ENCODE measurements at places on chromosomes 3 and 15.

- DNase-seq: no peak
These were observed 178.8 kb downstream of the POTEB3 start for GRCh38 chr15:21261396-21261964.

DNA sequence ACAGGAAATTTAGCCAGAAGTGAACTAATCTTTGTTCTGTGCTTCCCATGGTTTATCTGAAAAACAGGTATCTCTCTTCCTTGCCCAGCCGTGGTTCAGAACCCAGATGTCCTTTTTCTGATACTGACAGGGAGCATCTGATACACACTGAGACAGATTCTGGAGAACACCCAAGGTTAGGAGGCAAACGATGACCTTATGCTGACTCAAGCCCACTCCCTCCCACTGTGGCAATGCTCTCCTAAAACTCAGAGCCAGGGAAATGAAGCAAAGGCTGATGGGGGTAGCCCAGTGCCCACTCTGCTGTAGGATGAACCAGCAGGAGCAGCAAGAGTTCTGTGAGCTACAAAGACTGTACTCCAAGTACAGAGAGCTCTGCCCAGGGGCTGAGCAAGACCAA is 225.1 kb downstream of the NTRK3 start:
- no peak for DNase-seq

- no peak for DNase-seq
These were observed 11.0 kb downstream of the ISL2 start for GRCh38 chr15:76347482-76348055.

DNA sequence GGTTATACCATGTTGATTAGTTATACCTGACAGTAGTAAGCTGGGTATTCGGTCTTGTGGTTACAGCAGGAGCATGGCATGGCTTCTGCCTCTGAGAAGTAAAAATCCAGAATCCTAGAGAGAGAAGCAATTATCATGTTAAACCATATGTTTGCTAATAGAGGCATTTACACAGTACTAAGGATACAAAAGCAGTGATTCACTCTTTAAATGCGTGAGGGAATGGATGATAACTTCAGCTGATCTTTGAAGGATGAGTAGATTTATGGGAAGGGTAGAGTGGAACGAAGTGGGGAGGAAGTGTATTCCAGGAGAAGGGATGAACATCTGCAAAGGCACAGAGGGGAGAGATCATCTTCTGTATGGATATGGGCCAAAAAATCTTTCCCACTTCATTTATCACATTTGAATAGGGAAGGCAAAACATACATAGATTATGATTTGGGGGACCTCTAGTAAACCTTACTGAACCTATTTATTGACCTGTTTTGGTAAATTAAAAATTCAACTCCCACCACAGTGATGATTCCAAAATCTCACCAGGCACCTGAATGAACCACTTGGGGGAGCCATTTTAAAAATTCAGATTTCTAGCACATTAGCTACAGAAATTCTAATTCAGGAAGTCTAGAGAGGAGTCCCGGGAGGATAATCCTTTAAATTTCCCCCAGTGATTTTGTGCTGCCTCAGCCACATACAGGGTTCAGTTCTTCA is 35.1 kb downstream of the IGSF10 start:
- no peak for DNase-seq

GRCh38 chr3:97979610-97980009 is 7.4 kb upstream of the RIOX2 start:
- DNase-seq: no peak

GRCh38 chr3:54900838-54901591 is 26.8 kb downstream of the LRTM1 start:
- DNase-seq: no peak

DNA sequence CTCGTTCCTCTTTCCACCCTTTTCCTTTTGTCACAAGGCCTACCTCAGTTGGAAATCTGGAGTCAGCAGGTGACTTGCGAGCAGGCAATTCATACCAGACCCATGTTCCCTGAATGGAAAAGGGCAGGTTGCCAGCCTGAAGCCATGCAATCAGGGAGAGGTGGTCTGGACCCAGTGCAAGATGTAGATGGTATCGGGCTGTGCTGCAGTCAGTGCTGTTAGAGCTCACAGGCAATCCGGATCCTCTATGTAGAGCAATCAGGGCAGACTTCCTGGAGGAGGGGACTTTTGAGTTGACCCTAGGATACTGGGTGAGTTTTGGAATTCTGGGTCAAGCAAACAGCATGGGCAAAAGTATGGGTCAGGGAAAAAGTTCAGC is 18.9 kb downstream of the LOXL1 start:
- DNase-seq: no peak

DNA sequence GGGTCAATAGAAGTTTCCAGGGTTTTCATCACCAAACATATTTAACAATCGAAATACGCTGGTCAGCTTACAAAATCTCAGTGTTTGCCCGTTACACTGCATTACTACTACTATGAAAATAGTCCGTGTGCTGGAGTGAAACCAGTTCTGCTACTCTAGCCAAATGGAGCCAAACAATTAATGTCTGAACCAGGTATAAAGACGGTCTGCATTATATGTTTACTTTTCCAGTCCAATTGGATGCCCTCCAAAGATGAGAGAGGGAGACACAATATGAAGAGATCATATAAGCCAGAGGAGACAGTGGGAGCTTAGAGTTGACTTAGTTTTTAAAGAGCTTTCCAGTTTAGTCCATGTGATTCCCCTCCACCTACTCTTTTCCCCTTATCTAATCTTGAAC is 6.3 kb upstream of the DUT start:
- no peak for DNase-seq

DNA sequence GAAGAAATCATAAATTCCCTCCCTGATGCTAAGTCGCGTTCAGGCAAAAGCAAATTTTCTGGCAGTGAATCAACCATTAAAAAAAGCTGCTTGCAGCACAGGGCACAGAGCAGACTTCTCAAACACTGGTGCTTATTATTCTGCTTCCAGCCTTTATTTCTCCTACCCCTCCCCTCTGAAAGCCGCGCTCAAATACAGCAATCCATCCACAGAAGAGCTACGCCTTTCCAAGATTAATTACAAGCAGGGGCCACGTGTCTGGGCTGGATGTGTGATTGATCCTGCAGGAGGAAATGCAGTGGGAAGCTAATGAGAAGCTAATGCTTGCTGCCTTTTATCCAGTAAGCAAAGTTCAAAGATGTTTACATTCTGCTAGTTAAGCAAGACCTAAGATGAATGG is 134.9 kb upstream of the TOPAZ1 start:
- no peak for DNase-seq

- no peak for DNase-seq
These were observed 41.9 kb downstream of the NIPA2 start for GRCh38 chr15:22880068-22880980.

- no peak for DNase-seq
These were observed 189.8 kb downstream of the RYR3 start for GRCh38 chr15:33500432-33501195.

DNA sequence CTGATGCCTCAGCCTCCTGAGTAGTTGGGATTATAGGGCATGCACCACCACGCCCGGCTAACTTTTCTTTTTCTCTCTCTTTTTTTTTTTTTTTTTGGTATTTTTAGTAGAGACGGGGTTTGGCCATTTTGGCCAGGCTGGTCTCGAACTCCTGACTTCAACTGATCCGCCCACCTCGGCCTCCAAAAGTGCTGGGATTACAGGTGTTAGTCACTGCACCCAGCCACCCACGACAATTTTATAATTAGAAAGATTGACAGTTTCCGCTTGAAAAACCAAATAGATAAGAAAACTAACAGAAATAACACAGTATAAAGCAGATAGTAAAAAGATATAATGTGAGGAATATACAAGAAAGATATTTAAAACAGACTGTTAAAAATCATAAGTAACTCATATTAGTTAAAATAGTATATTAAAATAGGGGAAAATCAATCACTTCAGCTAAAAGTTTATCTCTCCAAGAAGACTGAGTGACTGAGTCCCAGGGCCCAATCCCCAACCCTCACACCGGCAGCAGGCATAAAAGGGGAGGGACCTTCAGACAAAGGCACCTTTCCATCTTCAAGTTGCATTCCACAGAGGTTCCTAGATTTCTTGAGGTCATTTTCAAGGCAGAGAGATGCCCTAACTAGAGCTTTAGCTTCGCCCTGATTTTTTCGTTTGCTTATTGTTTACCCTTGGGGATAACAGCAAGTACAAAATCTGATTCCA is 1.4 kb upstream of the WHAMM start:
- DNase-seq: no peak

DNA sequence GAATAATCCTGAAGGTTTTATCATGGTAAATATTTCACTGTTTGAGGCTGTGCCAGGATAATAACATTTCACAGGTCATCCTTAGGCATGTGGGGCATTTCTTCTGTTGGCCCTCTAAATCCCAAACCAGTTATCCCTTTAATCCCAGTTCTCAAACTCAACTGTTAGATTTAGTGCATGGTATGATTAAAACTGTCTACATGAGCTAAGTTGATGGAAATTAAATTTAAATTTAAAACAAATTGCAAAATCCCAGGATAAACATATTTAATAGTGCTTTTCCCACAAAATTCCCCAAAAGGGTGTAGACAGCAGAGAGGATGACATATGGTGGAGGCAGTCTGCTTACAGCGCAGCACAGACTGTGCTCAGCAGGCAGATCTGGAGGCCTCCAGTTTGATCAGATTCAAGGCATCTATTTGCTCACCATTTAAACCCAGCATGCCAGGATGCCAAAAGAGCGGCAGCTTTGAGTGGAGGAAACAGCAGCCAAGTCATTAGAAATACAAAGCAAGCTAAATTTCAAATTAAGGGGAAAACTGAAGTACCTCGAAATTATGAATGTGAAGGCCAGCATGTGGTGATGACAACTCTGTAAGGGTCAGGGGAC is 325.8 kb downstream of the KCNH8 start:
- no peak for DNase-seq

GRCh38 chr3:171586274-171586673 is 126.1 kb upstream of the TNIK start:
- DNase-seq: no peak

DNA sequence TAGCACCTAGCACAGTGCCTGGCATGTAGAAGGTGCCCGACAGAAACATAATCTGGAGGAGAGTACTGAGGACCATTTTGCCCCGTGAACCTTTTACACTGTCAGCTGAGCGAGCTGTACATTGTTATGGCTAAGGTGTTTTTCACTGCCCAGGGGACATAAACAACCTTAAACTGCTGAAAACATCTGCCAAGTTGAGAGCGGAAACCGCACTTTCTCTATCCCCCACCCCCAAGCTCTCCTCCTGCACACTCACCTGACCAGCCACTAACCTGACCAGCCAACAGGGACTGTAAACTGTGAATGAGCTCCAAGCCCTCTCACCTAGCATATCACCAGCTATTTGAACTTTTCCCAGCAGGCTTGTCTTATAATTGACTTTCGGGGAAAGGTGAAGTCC is 17.6 kb downstream of the RAB43 start:
- no peak for DNase-seq

GRCh38 chr15:39852250-39852649 is 67.8 kb downstream of the GPR176 start:
- peak; percentile 77 for DNase-seq

DNA sequence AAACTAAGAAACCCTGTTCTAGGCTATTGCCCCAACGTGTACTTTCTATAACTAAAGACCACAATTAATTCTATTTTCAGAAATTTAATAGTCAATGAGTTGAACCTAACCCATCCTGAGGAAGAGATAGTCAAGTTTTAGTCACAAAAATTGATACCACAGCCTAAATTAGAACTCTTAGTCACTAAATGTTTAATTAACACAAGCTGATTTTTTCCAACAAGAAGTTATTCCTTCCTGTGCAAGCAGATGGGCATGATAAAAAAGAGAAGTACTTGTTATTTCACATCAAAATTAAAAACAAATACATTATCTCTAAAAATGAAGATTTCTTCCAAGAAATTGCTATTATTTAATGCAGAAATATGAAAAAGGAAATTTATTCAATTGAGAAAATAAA is 38.4 kb upstream of the TERB2 start:
- no peak for DNase-seq

DNA sequence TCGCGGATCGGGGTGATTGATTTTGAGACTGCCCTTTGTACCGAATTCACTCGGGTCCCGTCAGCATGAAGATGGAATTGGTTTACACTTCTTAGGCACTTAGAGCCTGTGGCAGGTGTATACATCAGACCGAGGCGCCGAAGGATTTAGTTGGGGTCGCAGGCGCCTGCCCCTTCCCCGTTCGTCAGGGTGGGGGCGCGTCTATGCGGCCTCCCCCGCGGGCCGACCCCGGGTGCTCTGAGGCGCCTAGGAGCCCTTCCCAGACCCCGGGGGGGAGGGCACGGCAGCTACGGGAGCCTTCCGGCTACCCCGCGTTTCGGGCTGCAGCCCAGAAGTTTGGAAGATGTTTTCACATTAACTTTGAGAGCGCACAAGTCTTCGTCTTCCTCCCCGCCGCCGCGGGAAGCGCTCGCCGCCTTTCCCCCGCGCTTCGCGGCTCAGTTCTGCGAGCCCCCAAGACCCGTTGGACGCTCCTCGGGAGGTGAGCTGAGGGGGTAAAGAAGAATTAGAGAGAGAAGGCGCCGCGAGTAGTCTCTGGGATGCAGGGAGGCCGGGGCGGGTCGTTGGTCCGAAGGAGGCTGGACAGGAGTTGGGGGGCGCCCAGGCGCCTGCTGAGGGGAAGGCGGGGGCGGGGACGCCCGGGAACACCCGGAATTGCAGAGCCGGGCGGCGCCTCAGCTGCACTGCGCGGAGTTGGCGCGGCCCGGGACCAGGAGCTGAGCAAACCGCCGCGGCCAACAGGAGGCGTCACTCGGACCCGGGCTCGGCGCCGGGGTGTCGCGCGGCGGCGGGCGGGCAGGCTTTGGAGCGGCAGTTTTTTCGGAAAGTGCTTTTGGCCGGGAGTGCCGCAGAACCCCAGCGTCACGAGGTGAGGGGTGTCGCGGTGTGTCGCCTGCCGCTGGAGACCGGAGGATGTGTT is 780 bp downstream of the TIPARP start:
- DNase-seq: no peak

DNA sequence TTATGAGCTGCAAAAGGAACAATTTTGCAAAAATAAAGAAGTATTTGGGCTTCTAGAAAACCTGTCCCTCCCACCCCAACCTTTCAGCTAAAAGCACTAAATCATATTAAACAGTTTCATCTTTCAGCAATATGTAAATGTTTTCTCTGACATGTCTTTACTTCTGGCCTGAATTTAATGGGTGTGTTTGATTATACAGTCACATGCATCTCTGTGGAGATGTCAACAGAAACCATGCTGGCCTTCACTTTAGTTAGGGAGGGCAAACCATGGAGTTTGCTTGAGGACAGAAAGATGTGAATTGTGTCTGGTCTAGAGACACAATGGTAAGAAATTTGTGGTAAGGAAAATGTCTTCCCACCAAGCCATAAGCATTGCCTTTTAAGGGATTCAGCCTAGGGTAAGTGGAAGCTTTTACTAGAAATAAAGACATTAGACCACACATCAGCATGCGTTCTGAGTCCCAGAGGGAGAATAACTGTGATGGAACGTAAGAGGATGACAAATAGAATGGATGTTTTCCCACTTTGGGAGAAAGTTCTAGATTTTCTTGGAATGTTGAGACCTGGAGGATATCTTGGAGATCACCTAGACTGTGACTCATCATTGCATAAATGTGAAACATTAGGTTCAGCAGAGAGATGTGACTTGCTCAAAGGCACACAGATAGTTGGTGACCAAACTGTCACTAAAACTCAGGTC is 68.9 kb downstream of the ST8SIA2 start:
- no peak for DNase-seq

- no peak for DNase-seq
These were observed 140.0 kb downstream of the MEIS2 start for GRCh38 chr15:36960179-36960946.
